ENCODE measurements at places on chromosomes 6 and 20.

GRCh38 chr20:23270382-23270911, 80.1 kb upstream of the NXT1 start:
- peak; percentile 22 for DNase-seq

GRCh38 chr6:70113171-70113570, 189.7 kb downstream of the COL9A1 start:
- DNase-seq, result no peak

GRCh38 chr20:62304331-62305148, 1.7 kb downstream of the ADRM1 start:
- DNase-seq, result no peak

GRCh38 chr6:160300076-160300695, 41.6 kb upstream of the SLC22A2 start:
- DNase-seq, result no peak

GRCh38 chr20:37377346-37378081, 31.6 kb downstream of the SRC start:
- DNase-seq, result no peak

DNA sequence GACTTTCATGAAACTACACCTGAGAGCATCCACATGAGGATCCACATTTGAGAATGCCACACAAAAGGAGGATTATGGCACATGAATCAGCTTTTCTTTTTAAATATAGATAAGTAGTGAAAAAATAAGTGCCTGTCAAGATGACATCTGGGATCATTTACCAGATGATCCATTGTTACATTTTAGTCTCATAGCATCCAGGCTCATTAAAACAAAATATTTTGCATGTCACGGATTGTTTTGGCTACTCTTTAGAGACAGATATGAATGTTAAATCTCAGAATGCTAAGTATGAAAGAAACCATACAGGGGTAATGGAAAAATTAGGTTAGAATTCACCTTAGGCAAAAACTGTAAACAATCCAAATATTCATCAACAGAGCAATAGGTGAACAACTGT, 66.7 kb downstream of the MYO6 start:
- DNase-seq, result no peak

DNA sequence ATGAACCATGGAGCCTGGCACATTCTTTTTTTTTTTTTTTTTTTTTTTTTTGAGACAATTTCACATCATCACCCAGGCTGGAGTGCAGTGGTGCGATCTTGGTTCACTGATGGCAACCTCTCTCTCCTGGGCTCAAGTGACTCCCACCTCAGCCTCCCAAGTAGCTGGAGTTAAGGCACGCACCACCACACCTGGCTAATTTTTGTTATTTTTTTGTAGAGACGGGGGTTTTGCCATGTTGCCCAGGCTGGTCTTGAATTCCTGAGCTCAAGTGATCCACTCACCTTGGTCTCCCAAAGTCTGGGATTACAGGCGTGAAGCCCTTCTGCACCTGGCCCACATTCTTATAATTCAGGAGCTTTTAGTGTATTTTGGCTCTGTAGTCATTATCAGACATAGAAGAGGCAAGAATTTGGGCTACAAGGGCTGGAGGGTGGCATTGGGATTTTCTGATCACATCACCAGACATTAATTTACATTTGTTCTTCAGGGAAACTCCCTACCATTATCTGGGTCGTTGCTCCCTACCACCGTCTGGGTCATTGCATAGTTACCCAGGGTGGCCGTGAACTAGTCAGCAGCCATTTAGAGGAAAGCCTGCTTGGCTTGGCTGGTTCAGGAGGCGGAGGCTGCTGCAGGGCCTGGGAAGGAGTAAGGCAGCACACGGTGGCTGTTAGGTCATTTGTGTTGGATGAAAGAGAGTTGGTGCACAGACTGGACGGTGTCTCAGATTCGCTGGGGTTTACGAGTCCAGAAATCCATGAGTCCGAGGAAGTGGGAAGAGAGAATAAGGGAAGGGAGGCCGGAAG, 17.6 kb downstream of the ARID1B start:
- DNase-seq, result no peak

GRCh38 chr6:63425493-63425892, 105.7 kb upstream of the LGSN start:
- no peak for DNase-seq

DNA sequence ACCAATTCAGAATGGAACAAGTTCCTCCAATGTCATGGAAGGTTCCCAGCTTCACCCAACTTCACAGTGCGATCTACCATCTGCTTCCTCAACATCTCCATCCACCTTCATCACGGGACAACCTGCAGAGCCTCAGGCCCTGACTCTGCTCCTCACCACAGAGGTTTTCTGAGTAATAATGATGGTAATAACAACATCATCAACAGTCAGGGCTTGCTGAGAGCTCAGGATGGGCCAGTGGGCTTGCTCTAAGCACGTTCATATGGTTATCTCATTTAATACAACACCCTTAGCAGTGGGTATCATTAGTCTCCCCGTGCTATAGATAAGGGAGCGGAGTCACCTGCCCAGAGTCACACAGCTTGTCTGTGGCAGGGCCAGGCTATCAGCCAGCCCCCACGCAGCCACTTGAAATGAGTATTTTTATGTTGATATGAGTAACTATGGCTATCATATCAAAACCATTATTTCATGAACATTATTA, 38.6 kb downstream of the PREX1 start:
- DNase-seq, result no peak

DNA sequence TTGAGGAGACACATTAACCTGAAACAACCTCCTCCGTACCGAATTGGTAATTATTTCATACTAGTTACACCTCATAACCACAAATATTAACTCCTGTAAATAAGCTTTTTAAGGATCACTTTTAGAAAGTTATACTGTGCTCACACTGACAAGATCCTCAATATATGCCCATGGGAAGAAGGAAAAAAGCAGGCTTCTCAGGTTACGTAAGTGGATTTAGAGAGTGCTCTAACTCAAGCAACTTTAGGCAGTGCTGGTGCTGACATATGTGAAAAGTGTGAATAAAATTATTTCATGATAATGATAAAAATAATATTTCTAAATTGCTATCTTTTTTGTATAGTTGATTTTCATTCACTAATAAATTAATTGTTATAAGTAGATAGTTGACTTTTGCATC, 76.1 kb downstream of the PRKN start:
- DNase-seq, result no peak

DNA sequence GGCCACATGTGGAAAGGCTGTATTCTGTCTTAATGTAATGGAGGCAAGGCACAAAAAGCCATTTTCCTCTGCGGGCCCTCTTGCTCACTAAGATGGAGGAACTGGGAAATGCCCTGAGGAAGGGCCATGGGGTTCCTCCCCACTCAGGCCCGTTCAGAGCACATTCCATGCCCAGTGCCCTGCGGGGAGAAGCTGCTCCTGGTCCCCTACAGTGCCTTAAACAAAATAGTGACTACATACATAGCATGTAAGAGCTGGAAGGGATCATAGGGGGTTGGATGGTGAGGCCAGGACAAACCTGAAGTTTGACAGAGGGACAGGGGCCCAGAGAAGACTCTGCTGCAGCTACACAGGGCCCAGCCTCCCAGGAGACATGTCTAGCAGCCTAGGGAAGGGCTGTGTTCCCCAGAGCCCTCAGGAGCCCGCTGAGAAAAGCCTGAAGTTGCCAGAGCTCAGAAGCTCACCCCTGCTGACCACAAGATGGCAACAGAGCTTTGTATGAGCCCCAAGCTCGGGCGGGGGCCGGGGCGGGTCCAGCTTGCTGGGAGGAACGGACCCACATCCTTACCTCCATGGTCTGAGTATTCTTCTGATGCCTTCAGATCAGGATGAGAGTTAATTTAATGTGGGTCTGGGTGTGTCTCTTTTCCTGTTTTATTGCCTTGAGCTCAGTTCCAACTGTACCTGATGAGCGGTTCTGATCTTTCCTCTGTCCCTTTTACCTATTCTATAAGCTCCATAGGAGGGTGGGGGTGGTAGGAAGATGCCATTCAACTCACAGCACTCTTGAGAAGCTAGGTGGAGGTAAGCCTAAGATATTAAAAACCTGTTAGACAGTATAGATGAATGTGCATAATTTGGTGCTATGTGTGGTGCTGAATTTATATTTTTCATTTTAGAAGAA, 242.9 kb downstream of the CDC5L start:
- peak; percentile 76 for DNase-seq

GRCh38 chr6:113380591-113380990, 476.6 kb upstream of the MARCKS start:
- DNase-seq, result no peak

DNA sequence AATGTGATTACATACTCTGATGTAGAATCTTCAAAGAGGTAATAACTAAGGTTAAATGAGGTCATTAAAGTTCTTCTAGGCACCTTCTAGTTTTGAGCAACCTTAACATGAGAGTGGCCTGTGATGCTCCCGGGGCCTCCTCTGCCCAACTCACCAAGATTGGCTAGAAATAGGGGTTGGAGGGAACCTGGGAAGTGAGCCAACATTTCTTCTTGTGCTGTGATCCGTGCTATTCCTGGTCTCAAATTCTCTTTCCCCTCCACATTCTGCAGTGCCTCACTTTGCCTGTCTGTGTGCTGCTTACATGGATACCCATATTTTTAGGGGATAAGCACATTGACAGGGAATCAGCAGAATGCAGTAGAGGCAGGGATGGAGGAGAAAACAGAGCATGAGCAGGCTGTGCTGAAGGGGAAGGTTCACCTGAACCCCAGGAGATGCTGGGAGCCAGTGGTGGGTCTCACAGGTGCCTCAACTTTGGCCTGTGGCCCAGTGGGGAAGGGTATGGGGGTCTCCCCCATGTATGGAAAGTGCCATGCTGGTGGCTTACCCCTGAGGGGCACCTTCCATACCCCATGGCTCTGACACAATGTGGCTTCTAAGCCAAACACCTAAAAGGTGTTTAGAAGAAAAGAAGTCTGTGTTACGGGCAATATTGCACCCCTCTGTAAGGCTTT, 164.7 kb upstream of the CHD6 start:
- no peak for DNase-seq

GRCh38 chr6:157964100-157964499, 17.6 kb upstream of the SYNJ2 start:
- DNase-seq, result no peak

DNA sequence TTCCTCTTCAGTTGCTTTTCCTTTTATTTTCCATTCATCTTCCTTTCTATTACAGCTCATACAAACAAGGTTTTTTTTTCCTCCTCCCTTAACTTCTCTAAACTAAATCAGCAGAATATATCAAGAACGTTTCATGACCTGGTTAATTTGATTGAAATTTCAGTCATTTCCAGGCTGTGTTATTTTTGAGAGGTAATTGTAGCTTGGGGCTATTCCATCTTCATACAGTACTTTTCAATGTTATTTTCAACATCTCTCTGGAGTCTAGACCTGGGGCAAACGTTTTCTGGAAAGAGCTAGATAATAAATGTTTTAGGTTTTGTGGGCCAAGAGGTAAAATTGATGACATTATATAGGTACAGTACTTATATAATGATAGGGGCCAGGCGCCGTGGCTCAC, 4.0 kb upstream of the SLC23A2 start:
- DNase-seq, result no peak

DNA sequence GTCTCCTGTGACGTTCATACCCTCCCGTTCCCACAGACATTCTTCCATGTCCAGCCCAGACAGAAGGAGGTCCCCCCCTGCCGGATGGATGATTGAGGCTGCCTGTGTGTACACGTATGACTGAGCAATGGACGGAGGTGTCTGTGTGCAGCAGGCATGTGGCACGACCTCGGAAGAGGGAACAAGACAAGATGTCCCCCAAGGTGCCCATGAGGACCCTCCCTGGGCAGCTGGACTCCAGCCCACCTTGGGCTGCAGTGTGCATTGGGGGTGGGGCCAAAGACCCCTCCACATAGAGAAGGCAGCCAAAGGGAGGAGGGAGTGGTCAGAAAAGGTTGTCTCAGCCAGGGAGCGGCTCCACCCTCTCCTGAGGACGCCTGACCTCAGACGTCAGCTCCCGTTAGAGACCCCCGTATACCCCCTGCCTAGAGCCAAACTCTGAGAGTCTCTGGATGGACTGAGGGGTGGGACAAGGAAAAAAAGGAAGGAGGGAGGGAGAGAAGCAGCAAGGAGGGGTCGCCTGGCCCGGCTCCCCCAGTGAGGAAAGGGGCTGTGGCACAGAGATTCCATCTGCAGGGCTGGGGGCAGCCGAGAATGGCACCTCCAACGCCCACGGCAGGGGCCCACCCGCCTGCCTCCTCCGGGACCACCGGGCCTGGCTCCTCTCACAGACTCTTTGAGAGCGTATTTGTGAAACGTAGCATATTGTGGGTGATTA, 92.9 kb upstream of the BHLHE23 start:
- DNase-seq, result no peak

GRCh38 chr6:160733050-160733646, 31.1 kb downstream of the PLG start:
- DNase-seq, result peak; percentile 76

DNA sequence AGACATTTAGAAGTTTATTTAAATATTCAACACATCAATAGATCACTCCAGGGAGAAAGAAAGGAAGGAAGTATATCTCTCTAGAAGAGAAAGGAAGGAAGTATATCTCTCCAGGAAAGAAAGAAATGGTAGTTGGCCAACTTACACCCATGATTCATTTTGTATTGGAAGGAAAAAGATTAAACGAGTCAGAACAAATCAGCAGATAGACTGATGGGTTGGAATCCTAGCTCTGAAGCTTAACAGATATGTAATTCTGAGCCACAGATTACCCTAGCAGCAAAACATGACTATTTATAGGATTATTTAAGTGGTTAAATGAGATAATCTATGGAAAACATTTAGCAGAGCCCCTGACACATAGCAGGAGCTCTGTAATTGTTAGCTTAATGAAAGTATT, 27.1 kb downstream of the COL12A1 start:
- DNase-seq, result peak; percentile 31
